SK-N-SH (cell line): ENCODE measurements at places on chromosomes 6 and 20. TPM values are rescaled to one million over a fixed set of nuclear protein-coding genes. Genes with fewer than 3 reads are reported as not detected.

DNA sequence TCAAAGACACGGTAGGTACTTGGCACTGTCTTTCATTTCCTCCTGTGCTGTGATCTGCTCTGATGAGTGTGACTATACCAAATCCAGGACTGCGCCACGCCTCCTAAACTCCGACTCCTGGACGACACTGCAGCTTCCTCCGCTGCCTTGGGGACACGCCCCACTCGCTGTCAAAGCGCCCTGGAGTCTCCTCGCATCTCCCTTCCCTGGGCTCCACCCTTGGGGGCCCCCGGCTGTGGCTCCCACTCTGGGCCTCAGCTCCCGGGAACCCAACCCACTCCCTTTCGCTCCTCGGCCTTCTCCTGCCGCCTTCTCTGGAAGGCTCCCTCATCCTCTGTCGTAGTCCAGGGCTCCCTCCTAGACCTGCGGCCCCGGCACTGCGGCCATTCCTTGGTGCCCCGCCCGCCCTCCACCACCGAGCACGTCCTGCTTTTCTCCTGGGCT, 61.2 kb downstream of the RSPH3 start:
- no peak for DNase-seq

GRCh38 chr6:25550631-25551030, 101.4 kb upstream of the SCGN start:
- no peak for DNase-seq

DNA sequence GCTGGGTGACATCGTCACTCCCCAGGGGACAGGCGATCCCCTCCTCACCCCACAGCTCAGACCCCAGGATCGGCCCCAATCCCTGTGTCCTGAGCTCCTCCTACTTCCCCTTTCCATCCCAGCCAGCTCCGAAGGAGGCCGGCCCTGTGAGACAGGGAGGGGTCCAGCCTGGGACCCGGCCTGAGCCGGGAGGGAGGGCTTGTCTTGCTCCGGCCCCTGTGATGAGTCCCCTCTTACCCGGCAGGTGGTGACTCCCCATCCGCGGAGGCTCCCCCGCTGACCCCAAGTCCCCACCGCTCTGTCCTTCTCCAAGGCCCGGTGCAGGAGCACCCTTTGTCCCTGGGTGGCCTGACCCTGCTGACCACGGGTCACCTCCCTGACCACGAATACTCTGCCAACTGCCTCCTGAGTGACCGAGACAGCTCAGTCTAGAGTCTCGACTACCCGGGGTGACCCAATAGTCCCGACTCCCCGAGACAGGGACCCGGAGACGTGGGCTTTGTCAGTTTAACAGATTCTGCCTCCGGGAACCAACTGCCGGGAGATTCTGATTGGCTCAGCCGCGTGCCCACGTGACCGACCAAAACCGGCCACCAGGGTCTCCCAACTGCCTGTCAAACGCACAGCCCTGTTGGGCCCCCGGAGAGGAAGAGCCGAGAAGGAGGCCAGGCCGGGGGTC, 187.4 kb upstream of the PROKR2 start:
- peak; percentile 85 for DNase-seq

DNA sequence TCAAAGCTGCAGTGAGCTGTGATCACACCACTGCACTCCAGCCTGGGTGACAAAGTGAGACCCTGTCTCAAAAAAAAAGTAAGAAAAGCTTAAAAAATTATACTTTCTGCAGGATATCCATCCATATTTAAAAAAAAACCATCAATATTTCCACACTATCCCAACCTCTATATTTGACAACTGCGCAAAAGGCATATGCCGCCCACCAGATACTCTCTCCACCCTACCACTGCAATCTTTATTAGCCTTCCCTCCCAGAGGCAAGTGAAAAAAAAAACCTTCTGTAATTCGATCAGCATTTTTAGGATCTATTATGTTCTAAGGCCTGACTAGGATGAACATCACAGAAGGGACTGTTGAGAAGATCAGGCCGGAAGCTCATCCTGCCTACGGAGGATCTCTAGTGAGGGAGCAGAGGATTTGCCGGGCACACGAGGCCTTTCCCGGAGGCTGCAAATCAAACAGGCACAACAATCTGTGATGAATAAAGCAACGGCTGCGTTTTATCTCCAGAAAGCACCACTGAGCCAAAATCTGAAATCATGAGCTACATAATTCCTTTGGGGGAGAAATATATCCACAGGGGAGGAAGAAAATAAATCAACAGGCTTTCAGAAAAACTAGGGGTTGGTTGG, 65.9 kb downstream of the GFOD1 start:
- DNase-seq: no peak

- DNase-seq: no peak
Observed at GRCh38 chr6:39517756-39518155, 195.3 kb upstream of the KCNK16 start.

- no peak for DNase-seq
Observed at GRCh38 chr20:63773571-63774241, 34.1 kb downstream of the SLC2A4RG start.

DNA sequence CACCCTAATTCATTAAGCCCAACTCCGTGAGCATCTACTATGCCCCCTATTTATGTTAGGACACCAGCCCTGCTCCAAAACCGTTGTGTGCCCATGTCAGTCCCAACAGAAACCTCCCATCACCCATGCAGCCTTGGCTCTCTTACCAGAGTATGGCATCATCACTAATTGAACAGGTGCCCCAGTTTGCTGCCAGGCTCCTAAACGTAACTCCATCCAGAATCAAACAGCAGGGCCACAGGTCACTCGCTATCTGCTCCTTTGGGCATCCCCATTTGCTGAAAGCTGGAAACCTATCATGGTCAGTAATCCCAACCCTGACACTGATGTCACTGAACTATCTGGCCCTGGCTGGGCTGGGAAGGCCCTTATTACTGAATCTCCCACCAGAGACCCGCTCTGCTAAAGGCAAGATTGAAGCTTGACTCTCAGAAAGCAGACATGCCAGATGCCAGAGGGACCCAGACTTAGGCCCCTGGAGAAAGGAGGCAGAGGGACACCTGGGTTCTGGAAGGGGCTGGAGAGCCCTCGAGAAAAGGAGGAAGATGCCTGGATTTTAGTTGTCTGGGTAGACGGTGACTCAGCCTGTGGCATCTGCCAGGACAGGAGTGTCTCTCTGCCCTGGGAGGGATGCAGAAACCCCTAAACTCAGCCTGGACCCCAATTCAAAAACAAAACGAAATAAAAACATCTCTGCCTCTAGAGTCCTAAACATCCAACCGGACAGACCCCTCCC, 14.0 kb downstream of the MUCL3 start:
- no peak for DNase-seq

DNA sequence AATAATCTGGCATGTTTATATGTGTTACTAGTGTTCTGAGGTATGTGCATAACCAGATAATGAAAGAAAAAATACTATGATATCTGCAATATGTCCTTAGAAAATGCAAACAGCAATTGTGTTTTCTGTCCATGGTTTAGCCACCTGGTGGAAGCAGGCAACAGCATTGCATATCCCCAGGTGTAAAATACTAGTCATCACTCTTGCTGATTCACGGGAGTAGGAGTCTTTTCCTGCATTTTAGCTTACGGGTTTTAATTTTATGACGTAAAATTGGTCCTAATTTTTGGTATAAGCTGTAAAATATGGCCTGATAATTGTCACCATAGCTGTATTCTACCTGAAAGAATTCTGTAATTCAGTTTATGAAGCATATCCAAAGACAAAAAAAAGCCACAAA, 2.5 kb downstream of the RNF182 start:
- no peak for DNase-seq

TMX4 gene
- 10.9 and 14.6 TPM in 2 replicates for polyA plus RNA-seq

MCM8 gene
- polyA plus RNA-seq: 4.0 and 5.9 TPM in 2 replicates

ASIP gene
- polyA plus RNA-seq: 0.15 TPM in 1 of 2 replicates, not detected in the other

UNC93A gene
- polyA plus RNA-seq: not detected in 2 replicates

NFATC2 gene
- polyA plus RNA-seq: 0.13 and 0.36 TPM in 2 replicates

ARMC2 gene
- 2.4 and 4.3 TPM in 2 replicates for polyA plus RNA-seq

DEFB124 gene
- 0.26 and 0.49 TPM in 2 replicates for polyA plus RNA-seq

DDO gene
- 0.79 and 1.3 TPM in 2 replicates for polyA plus RNA-seq

FAM217A gene
- not detected in 2 replicates for polyA plus RNA-seq

TTLL9 gene
- polyA plus RNA-seq: 0.23 and 0.32 TPM in 2 replicates

IL17A gene
- not detected in 2 replicates for polyA plus RNA-seq
